ENCODE measurements at places on chromosomes 2 and 18. TPM values are rescaled to one million over a fixed set of nuclear protein-coding genes. Genes with fewer than 3 reads are reported as not detected.

- DNase-seq: no peak
These were observed 51.2 kb downstream of the MAP3K20 start for GRCh38 chr2:173126819-173127218.

DNA sequence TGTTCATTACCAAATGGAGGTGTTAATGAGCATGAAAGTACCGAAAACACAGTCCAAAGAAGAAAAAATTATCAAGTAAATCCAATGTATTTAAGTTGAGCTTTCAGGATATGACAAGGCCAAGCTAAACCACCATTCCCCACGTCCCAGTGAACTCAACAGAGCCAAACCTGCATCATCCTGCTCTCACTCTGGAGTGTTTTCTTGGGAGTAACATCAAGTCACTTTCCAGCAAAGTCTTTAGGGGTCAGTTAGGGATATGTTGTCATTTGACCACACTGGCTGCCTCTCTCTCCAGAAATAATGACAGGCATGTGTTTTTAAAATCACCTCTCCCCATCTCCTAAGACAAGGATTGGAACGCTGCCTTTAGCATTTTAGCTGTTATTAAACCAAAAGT lies 140.5 kb downstream of the SRBD1 start:
- DNase-seq: no peak

GRCh38 chr2:26144031-26144430 lies 28.9 kb upstream of the GAREM2 start:
- DNase-seq: no peak

- no peak for DNase-seq
These were observed 95.4 kb downstream of the PRKCE start for GRCh38 chr2:45746888-45747287.

The SERPINB4 gene
- not detected for total RNA-seq

DNA sequence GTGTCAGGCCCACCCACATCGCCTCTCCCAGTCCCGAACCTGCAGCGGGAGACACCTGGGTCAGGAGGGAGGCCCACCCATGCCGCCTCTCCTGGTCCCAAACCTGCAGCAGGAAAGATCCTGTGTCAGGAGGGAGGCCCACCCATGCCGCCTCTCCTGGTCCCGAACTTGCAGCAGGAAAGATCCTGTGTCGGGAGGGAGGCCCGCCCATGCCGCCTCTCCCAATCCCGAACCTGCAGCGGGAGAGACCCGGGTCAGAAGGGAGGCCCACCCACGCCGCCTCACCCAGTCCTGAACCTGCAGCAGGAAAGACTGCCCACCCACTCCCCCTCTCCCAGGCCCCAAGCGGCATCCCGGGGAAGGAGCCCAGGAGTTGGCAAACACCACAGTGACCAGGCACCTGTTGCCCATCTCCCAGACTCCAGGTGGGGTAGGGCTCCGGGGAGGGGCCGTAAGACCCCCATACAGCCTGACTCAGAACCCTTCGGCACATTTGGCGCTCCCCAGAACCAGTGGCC lies 7.8 kb downstream of the SLC66A2 start:
- DNase-seq: no peak

DNA sequence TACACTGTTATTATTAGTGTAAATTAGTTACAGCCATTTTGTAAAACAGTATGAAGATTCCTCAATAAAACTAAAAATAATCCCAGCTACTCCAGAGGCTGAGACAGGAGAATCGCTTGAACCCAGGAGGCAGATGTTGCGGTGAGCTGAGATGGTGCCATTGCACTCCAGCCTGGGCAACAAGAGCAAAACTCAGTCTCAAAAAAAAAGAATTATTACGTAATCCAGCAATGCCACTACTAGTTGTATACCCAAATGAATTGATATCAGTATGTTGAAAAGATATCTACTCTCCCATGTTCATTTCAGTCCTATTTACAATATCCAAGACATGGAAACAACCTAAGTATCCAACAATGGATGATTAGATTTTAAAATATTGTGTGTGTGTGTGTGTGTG lies 313.6 kb downstream of the EPHA4 start:
- no peak for DNase-seq

The POTEE gene
- total RNA-seq: 0.49 TPM
